Sigmoid colon (tissue), 7 donors: ENCODE measurements at places on chromosomes 3 and 15. TPM values are rescaled to one million over a fixed set of nuclear protein-coding genes. Genes with fewer than 3 reads are reported as not detected.

DNA sequence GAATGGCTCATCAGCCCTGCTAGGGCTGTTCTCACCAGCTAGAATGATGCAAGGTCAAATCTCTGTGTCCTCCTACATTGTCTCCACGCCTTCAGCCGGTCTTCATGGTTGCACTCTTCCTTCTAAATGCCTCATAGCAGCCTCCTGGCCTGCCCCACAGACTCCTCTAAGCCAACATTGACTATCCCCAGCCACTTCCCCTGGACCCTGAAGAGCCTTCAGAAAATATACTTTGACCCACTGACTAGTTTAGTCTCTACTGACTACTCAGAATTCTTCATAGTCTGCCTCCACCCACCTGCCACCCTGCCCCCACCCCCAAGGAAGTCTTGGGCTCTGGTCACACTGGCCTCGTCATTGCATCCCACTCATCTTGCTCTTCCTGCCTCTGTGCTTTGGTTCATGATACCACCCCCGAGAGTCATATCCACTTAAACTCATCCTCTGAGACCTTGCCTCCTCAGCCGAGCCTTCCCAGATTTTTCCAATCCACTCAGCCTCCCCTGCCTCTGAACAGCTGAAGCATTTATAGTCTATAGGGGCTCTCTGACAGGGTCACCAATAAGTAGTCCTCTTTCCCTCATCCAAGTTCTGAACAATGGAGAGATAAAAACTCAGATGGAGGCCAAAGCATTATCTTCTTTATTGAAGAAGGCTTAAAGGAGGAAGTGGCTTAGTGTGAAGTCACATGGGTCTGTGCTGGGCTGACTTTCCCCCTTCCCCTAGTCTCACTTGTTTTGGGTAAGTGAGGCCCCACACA, 9.5 kb upstream of the DOCK3 start:
- DNase-seq: no peak

DNA sequence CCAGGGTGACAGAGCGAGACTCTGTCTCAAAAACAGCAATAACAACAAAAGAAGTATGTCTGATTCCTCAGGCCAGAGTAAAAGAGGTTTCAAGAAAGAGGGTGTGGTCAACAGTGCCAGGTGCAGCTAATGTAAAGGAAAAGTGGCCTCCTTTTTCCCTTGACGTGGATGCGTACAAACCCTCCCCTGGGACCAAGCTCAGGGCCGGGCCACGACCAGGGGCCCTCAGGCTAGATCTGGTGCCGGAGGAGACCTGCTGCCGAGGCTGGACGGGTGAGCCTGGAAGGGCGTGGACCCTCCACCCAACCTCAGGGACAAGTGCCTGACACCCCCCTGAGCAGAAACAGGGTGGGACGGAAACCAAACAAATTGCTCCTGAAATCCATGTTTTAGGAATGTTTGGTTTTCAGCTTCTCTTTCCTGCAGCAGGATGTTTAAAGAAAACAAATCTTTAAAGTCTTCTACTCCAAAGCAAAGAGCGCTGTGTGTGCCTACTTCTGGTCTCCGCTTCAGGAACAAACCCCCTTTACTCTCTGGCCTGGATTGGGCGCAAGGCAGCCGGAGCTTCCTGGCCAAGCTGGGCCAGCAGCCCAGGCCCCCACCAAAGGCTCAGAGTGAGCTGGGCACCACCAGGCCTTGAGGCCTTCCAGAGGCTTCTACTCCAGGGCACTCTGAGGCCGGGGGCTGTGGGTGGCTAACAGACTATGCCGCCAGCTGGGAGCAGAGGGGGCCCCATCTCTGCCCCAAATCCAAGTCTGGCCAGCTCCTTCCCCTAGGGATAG, 21.4 kb downstream of the ZDHHC19 start:
- no peak for DNase-seq

GRCh38 chr3:97765336-97765735, 778 bp downstream of the ARL6 start:
- no peak for DNase-seq

- peak; percentile 41 for DNase-seq
Measured at GRCh38 chr3:46709721-46710120, 7.9 kb downstream of the PRSS50 start.

Gene COL8A1
- 2.2 TPM for polyA plus RNA-seq

- no peak for DNase-seq
Measured at GRCh38 chr15:57003418-57003817, 85.0 kb downstream of the TCF12 start.

DNA sequence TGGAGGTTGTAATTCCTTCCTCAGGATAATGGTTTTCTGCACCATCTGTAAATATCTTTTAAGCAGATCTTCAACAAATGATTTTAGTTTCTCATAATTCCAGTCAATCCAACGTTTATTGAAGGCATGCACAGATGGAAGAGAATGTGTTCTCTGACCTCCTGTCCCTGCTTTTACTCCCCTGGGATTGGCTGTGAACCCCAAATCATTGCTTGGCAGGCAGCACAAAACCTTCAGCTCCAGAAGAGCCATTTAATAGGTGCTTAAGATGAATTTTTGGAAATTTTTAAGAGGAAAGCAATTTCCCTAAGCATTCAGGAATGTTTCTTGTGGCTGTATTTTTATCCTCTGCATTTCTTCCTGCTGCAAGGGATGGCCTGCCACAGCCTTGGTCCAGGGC, 25.5 kb upstream of the THSD4 start:
- no peak for DNase-seq

Gene PCSK6
- polyA plus RNA-seq: 10.3 TPM

- DNase-seq: no peak
Measured at GRCh38 chr3:155462672-155463071, 169.2 kb upstream of the STRIT1 start.

Gene COLQ
- polyA plus RNA-seq: 0.69 TPM

Gene GHRL
- 1.5 TPM for polyA plus RNA-seq

Gene CRYGS
- not detected for polyA plus RNA-seq
